ENCODE measurements at places on chromosomes 3 and 15. TPM values are rescaled to one million over a fixed set of nuclear protein-coding genes. Genes with fewer than 3 reads are reported as not detected.

REC114 gene
- not detected for total RNA-seq

KLF15 gene
- total RNA-seq: 0.27 TPM

ARNT2 gene
- total RNA-seq: not detected

HRH1 gene
- total RNA-seq: 11.2 TPM

FBXO45 gene
- 11.1 TPM for total RNA-seq

DUT gene
- total RNA-seq: 99.5 TPM

FOXB1 gene
- not detected for total RNA-seq

NEK4 gene
- 15.1 TPM for total RNA-seq

ZDHHC19 gene
- not detected for total RNA-seq
